ENCODE measurements at places on chromosomes 2 and 18.

GRCh38 chr18:13568443-13569392, 157.6 kb downstream of the FAM210A start:
- peak; percentile 33 for DNase-seq

DNA sequence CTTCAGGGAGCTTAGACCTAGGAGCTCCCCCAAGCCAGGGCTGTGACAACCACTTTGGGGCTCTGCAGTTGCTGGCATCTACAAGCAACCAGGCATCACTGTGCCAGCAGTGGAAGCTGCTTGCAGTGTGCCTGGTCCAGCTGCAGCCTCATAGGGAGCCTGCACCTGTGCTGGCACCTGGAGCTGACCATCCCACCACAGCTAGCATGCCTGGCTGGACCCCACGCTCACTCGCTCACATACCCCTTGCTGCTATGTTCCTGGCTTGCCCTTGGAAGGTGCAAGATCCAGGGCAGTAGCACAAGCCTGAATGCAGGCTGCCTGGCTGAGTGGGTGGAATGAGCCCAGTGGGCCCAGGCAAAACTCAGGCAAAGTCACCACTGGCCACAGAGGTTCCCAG, 82.5 kb downstream of the ZNF804A start:
- DNase-seq, result no peak

- DNase-seq, result no peak
Observed at GRCh38 chr18:55249550-55249949, 290.3 kb upstream of the CCDC68 start.

DNA sequence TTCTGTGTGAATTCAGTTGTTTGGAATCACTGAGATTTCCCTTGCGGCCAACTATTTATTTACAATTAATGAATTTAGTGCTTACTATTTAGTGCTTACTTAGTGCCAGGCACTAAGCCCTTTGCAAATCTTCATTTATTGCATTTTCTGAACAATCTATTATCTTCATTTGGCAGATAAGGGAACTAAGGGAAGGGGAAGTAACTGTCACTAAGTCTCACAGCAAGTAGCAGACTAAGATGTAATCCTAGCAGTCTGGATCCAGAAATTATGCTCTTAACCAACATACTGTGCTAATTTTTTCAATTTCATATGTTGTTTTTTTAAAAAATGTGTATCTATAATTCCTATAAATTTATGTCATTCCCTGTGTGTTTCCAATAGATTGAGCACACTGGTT, 214.4 kb upstream of the EPC2 start:
- no peak for DNase-seq

DNA sequence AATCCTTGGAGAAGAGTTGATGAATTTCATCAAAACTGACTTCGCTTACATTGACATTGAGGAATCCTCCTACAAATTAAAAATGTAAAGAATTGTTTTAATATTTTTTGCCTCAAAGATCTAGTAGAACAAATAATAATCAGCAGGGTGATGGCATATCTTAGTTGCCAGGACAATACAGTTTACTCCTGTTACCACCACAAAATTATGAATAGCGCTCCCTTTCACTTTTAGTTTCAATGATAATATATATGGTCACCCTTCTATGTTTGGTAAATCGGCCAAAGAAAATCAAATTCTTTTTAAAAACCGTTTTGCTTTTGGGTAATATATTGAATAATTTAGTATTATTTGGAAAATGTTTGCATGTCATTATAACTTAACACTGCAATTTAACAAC, 39.0 kb downstream of the B4GALT6 start:
- no peak for DNase-seq

DNA sequence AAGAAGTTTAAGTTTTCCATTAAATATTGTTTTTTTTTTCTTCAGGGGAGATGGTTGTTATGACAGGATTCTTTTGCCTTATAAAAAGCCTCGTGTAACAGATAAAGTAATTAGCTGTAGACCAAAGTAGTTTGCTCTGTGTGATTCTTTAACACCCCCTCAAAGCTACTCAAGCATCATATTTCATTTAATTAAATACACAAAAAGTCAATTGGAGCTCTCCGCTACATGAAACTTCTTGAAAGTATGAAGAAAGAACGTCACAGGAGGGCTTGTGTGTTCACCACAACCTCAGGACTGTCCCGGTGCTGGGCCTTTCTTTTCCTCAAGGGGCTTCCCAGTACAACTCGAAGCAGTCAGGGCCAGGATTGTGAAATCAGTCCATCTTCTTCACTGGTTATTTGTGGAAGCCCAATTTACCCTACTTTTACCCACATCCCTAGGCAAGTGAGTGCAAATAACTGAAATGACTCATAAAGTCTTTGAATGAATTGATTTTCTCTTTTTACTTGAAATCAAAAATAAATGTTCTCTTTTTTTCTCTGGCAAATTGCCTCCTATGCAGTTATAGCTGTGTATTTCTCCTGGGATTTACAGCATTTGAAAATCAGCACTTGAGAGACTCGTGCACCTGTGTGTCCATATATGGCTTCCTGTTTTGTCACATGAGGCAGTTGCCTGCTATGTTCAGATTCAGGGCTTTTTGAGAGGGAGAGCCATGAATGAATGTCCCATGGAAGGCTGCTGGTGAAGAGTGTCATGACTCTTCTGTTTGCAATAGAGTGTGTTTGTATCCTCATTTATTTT, 48.6 kb downstream of the LINC00305 start:
- no peak for DNase-seq

DNA sequence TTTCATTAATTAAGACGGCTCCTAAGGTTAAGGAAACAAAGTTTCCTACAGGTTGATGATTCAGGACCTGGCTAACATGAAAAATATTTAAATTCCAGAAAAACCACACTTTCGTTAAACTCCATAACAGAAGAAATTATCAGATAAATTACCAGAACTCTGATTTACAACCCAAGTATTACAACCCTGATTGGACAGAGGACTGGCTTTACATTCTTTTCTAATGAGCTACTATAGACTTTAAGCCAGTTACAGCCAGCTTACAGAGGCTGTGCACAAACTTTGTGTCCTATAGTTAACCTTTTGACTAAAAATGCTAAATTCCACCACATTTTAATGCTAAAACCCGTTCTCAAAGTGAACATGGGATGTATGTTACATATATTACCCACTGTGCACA, 458.6 kb downstream of the KCNJ3 start:
- DNase-seq, result no peak

DNA sequence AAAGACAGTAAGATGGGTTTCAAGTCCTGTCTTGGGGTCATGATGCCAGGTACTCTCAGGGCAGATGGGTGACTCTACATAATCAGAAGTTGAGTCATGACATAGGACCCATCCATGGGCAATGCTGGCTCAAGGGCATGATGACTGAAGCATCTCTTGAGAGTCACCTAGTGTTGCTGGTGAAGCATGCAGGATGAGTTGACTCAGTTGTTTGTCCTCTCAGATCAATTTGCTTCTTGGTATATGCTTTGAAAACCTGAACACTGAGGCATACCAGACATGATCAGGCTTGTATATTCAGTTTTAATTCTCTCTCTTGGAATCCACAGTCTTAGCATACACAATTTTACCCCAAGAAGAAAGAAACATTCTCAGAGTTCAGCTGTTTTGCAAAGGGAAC, 658.9 kb upstream of the NXPH2 start:
- DNase-seq, result no peak

All from activated CD4-positive, CD25-positive, alpha-beta regulatory T cell treated with anti-CD3 and anti-CD28 coated beads, Interleukin-2, amount 50 U/mL, for 72 hours (primary cell).